ENCODE measurements at places on chromosomes 3 and 15.

DNA sequence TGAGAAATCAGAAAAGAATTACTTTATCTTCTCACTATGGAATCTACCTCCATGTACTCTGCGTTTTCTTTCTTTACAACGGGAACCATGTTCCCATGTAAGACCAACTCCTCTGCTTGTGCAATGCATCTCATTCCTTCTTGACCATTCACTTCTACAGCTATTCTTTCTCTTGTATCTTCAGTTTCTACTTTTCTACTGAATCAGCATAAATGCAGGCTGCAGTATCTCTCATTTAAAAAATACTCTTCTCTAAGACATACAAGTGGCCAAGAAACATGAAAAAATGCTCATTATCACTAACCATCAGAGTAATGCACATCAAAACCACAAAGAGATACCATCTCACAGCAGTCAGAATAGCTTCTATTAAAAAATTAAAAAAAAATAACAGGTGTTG, 74.1 kb upstream of the NANOGP8 start:
- DNase-seq, result no peak

GRCh38 chr3:184795522-184796190, 16.3 kb upstream of the VPS8 start:
- no peak for DNase-seq

- no peak for DNase-seq
Observed at GRCh38 chr15:60477916-60478565, 901 bp downstream of the ICE2 start.

DNA sequence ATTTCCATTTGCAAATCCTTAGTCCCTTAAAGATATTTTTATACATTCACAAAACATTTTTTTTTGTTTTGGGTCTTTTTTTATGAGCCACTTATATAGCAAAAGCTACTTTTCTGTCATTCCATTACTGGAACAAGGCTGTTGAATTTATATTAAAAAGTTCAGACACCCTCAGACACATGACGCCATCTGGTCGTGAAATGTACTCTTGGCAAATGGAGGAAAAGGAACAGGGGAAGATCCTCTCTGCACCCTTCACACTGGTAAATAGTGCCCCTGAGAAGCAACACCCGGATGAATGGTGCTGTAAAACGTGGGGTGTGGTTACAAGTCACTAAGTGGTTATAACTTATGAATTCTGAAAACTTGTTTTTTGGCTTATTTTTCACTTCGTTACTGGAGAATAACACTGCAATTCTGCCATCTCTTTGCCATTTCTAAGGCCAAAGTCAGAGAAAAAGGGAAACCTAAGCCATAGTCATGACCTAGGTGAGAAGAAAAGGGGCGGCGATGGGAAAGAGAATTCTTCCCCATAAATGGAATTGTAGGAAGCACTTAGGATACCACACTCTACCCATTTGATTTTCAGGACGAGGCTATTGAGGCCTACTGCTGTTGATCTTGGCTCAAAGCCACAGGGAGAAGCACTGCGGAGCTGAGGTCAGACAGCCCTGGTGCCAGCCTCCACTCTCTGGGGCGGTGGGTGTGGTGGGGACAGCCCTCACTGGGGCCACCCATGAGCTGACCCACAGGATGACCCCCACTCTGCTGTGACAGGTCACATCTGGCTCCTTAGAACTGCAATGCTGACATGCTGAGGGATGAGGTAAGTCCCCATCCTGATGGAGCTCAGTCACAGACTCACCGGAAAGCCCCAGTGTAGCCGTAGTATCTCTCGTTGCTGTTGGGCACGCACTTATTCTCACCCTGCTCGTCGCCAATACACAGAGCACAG, 21.9 kb downstream of the LTF start:
- DNase-seq, result no peak

GRCh38 chr3:53694666-53695323, 151.4 kb downstream of the CHDH start:
- DNase-seq, result no peak

DNA sequence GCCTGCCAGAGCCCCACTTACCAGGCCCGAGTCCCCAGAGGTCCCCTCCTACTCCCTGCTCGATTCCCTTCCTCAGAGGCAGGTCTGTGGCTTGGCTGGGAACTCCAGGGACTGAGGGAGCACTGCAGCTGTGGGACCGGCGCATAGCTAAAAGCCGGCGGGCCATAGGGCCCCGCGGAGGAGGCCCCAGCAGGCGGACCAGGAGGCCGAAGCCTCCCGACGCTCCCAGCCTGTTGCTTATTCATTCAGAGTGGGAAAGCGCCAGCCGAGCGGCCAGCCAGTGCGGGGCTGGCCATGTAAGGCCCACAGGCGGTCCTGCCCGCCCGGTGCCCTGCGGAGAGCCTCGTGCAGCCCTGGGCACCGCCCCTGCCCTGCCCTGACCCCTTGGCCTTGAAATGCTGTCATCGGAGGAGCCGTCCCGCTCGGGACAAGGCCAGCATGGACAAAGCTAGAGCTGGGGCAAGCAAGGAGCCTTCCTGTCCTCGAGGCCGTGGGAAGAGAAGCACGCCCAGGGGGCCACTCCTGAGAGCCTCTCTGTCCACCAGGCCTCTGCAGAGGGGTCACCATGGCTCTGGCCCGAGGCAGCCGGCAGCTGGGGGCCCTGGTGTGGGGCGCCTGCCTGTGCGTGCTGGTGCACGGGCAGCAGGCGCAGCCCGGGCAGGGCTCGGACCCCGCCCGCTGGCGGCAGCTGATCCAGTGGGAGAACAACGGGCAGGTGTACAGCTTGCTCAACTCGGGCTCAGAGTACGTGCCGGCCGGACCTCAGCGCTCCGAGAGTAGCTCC, at the start of gene LOXL1:
TSS of gene LOXL1 (plus strand) at position 244 of the 784 bp plus-strand sequence. CDS start at position 566, 322 bp downstream.
- peak; percentile 68 for DNase-seq

- no peak for DNase-seq
Observed at GRCh38 chr3:131435000-131435399, 53.4 kb downstream of the NUDT16 start.

- DNase-seq, result no peak
Observed at GRCh38 chr3:101849714-101850245, 466 bp downstream of the NFKBIZ start.

DNA sequence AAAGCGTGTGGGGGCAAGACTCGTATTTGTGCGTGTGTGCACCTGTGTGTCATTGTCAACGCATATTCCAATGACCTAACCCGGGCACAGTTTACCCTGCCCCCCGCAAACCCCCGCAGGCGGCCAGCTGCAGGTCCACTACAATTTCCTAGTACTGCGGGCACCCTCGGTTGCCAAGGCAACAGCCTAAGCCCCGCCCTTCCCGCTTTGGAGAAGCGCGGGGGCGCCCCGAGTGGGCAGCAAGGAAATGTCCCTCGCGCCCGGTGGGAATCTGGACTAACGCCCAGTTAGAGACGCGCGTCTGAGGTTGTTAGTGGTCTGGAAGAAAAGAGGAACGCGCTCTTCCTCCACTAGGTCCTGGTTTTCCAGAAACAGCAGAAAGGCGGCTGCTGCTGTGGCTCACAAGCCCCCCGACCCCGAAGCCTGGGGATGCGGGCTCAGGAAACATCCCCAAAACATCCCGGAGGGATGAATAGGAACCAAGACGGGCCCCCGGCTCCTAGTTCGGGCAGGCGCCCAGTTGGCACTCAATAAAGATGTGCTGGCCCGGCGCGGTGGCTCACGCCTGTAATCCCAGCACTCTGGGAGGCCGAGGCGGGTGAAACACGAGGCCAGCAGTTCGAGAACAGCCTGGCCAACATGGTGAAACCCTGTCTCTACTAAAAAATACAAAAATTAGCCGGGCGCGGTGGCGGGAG, 1.1 kb downstream of the ABHD14A start:
- no peak for DNase-seq

- DNase-seq, result no peak
Observed at GRCh38 chr3:38567498-38567897, 71.4 kb downstream of the EXOG start.

All from iPS DF 19.7 (cell line).